ENCODE measurements at places on chromosomes 3 and 15.

DNA sequence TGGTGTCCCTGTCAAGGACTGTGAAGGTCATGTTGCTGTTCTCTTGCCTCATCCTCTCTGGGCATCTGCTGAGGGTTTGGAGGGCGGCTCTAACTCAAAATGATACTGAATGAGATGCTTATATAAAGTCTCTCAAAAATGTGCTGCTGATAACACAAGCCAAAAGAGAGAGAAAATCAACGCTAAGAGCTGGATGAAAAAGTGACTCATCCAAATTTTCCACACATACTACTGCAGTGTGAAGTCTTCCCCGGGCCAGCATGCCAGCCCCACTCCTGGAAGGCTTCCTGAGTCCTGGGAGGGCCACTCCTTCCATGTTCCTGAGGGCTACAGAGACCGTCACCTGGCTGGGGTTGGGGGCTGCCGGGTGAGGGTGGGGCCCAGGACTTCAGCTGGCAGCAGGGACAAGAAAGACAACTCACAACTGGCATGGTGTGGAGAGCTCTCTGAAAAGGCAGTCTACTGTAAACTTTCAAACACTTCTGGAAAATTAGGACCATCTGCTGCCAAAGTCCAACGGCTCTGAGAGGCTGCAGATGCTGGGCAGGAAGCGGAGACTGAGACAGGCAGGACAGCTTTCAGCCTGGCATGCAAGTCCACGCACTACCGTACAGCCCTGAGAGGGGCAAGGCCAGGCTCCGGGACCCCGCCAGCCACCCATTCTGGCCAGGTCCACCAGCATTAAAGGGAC, 200.3 kb downstream of the ADAMTS17 start:
- no peak for DNase-seq

DNA sequence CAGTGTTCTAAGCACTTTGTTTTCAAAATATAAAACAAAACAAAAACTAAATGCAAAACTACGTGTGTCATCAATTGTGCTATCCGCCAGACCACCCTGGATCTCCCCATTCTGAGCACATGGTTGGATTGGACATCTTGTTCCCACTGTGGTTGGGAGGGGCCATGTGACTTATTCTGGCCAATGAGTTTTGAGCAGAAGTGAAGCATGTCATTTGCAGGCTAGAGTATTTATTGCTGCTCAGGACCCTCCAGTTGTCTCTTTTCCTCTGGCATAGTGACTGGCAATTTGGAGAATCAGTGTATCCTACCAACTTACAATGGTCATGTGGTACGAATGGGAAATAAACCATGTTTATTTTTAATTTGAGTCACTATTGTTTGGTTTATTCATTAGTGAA, 70.2 kb upstream of the ST8SIA2 start:
- peak; percentile 41 for DNase-seq

DNA sequence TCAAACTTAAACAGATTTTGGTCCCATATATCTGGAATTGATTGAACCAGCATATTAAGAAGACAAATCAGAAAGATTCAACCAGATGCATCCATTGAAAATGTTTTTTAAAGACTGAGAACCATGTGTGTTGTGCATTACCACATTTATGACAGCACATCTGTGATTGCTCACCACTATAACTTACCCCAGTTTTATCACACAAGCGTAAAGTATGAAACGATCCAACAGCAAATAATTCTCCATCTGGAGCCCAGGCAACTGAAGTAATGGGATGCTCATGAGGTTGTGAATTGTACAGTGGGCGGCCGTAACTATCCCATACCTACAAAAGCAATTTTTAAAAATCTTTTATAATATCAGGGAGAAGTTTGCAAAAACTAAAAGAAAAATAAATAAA, 43.2 kb downstream of the IFT80 start:
- DNase-seq, result no peak

DNA sequence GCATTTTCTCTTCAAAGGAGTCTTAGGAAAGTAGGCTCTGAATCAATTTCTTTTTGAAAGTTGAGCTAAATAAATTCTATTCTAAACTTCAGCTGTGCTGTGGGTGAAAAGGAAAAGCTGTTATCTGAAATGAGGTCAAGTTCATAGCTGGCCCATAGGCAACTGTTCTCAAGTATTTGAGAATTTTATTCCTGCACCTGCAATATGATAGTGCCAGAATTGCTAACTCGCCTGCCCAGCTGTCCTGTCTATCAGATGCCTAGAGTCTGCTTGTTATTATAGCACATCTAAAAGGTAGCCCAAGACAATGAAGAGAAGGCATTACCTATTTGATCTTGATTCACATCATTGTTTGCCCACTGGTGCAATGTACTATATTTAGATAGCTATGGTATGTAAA, 798.7 kb downstream of the DIPK2A start:
- DNase-seq, result no peak

DNA sequence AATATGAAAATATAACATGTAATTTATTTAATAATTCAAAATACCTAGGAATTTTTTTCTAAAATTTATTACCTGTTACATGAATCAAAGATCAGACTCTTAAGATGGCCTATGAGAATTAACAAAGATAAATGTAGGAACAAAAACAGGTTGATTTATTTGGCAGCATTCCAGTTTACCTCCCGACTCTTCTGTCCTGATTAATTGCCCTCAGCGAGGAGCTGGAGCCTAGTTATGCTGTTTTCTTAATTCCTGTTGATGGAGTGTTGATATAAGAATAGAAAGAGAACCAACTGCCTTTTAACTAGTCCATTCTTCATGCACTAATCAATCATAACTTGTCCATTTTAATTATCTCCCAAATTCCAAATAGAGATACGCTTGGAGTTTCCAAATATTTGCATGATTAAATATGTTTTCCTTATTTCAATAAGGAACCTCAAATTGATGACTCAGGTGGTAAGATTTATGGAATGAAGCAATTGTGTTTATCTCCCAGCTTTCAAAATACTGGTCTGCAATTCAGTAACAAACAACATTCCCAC, 10.6 kb upstream of the CPB1 start:
- DNase-seq, result no peak

- DNase-seq, result no peak
These were observed 26.8 kb downstream of the CMC1 start for GRCh38 chr3:28267984-28268849.

DNA sequence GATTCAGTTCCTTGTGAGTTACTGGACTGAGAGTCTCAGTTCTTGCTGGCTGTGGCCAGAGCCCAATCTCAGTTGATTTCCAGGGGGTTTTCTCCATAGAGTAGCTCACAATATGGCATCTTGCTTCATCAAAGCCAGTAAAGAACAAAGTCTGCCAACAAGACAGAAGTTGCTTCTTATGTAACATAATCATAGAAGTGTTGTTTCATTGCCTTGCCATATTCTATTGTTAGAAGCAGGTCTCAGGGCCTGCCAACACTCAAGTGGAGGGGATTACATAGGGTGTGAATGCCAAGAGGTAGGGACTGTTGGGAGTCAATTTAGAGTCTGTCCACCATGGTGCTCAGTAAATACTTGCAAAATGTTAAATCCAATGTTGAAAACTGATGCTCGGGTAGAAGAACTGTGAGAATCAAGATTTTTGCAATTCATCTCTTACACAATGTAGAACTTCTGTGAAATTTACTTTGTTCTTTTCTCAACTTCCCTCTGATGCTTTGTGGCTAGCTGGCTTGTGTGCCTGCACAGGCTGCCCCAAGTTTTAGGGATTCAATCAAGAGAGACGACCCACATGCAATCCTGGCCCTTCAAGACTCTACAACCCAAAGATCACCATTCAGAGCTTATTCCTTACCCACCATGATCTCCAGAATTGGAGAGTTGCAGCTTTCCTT, 13.3 kb upstream of the PXYLP1 start:
- DNase-seq, result no peak

GRCh38 chr15:98000249-98001203, 40.0 kb downstream of the ARRDC4 start:
- no peak for DNase-seq

GRCh38 chr15:31502541-31503229, 176.1 kb downstream of the KLF13 start:
- no peak for DNase-seq

DNA sequence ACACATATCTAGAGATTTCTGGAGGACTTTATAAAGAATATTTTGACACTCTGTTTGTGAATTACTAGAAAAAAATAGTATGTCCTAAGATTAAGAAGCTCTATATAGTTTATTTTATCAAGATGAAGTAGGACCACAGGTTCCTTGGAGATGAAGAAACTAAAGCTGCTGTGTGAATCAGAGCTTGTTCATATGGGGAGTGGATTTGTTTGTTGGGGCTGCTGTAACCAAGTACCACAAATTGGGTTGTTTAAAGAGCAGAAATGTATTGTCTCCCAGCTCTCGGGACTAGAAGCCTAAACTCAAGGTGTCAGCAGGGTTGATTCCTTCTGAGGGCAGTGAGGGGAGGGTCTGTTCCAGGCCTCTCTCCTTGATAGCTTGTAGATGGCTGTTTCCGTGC, 270.6 kb upstream of the UMPS start:
- DNase-seq, result no peak

GRCh38 chr3:175274474-175275218, 415.5 kb downstream of the NAALADL2 start:
- no peak for DNase-seq

DNA sequence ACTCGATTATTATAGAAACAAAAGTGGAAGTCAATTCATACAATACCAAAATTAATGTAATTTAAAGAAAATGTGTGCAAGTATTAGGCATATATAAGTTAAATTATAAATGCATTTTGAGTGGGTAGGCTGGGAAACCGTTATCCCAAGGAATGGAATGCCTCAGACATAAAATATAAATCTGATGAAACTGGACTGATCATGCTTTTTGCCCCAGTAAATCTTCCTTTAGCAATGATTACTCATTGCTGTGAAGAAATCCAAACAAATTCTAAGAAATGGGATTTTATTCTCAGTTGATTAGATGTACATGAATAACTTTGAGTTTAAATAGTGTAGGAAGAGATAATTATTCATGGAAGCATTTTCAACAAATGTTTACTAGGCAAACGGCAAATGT, 185.5 kb upstream of the KCNMB2 start:
- no peak for DNase-seq

DNA sequence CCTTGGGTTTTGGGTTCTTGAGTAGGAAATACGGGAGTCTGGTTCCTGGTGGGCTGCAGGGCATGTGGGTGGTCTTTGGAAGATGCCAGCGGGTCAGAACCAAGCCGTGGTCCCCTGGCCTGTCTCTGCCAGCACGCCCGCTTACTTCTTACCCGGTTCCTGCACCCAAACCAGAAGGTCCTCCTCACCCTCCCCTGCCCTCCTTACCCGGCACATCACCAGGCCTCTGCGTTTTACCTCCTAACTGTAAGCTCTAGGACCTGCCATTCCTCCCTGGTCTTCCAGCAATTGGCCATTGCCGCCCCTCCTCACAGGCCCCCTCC, 184.0 kb downstream of the FEZF2 start:
- no peak for DNase-seq

- no peak for DNase-seq
These were observed 133.3 kb upstream of the ADPGK start for GRCh38 chr15:72916897-72917296.

GRCh38 chr3:58837856-58838255, 171.3 kb upstream of the FAM3D start:
- no peak for DNase-seq

- DNase-seq, result no peak
These were observed 7.7 kb downstream of the SORD start for GRCh38 chr15:45030743-45031142.

DNA sequence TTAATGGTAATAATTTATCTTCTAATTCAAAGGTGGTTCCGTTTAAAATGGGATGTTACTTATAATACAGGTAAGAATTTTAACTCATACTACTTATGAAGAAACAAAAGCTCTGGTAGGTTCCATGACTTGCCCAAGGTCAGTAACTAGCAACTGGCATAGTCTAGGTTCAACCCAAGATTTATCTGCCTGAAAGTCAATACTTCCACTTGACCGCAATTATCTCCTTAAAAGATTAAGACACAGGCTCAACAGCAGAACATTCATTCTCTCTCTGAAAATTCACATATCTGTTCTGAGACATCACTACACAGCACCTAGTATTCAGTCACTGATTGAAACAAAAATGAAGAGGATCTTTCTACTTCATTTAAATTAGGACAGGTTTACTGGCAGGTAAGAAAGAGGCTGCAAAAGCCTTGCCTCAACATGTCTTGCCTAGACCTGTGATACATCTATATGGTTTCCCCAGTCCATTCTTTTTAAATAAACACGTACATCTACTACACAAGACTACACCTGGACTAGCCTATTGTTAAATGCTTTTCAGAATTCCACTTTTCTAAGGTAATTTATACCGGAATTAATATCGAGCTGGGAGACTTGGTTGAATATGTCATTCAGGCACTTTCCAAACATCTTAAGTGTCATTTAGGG, 1.2 kb downstream of the CSNK1G1 start:
- DNase-seq, result no peak

GRCh38 chr3:60720736-60721135, 530.5 kb downstream of the FHIT start:
- DNase-seq, result no peak

DNA sequence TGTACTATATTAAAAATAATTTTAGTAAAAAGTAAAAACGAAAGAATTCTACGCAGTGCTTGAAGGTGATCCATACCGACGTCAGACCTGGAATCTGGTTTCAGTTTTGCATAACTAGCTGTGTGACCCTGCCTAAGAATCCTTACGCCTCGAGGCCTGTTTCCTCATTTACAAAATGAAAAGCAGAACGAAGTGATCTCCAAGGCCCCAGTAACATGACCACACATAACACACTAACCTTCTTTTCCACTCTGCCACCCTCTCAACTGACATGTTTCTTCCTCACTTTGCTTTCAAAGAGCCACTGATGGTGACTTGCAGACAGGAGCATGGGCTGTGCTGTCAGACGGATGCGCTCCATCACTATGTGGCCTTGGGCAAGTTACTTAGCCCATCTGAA, 4.8 kb downstream of the MESD start:
- no peak for DNase-seq

DNA sequence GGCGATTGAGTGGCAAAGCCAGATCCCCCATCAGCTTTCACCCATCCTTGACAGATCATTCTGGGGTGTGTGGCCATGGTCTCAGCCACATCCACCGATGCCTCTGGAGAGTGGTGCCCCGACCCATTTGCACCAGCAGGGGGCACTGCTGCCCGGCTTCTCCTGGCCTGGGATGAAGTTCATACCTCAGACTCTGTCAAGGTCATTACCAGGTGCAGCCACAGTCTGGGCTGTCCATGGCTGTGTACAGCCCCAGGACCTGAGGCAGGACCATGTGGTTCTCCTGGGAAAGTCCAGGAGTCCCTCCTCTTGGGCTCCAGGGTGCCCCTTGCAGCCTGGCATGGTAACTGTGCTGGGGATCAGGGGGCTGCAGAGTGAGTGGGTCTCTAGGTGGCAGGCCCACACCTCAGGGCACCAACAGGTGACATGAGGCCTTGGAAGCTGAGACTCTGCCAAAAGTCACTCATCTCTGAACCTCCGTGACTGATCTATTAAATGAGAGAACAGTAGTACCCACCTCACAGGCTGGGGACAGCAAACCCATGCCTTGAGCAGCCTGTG, 67.2 kb downstream of the CACNA2D2 start:
- DNase-seq, result peak; percentile 90

DNA sequence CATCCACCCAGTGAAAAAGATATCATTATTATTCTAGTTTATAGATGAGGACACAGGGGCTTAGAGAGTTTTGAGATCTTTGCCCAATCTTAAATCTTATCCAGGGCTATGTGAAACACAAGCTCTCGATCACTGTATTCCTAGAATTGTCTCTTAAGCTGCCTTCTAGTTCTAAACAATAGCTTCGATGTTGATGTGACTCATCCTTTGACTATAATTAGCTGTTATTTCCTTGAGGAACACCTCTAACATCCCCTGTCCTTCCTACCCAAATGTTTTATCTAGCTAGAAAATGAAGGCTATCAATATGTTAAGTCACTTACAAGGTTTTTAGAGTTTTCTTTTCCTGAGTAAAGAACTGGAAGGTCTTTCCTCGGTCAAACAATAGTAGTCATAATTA, 83.1 kb upstream of the STAC start:
- DNase-seq, result no peak
